Stimulated activated CD4-positive, alpha-beta T cell treated with anti-CD3 and anti-CD28 coated beads, Interleukin-12 subunit alpha, Interleukin-12 subunit beta, amount 100 ng/mL, for 4 hours (primary cell): ENCODE measurements at places on chromosomes 6 and 20.

GRCh38 chr20:2778602-2779321 is 21.7 kb downstream of the CPXM1 start:
- DNase-seq = no peak

DNA sequence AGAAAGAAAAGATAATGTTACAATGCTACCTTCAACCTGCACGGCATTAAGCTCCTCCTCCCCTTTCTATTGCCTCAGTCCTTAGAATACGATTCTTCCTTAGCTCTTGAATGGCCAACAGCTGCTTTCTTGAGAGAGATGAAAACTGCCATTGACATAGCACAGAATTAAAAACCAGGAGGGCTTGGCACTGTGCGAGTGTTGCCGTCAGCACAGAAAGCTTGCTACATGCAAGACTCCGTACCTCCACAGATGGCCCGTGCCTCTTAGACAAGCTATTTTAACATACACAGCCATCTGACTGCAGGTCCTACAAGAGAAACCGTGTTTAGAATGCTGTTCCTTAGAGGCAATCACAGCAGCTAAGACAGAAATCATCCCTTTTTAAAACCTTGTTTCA is 51.7 kb downstream of the ALDH5A1 start:
- no peak for DNase-seq

DNA sequence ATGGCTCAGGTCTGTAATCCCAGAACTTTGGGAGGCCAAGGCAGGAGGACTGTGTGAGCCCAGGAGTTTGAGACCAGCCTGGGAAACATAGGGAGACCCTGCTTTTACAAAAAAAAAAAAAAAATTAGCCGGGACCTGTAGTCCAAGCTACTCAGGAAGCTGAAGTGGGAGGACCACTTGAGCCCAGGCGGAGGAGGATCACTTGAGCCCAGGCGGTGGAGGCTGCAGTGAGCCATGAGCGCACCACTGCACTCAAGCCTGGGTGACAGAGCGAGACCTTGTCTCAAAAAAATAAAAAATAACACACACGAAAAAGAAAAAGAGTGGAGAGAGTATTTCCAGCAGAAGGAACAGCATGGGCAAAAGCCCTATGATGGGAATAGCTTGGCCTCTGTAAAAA is 2.0 kb downstream of the TTLL9 start:
- DNase-seq = no peak

- no peak for DNase-seq
Measured at GRCh38 chr20:22776369-22776768, 192.0 kb upstream of the FOXA2 start.

DNA sequence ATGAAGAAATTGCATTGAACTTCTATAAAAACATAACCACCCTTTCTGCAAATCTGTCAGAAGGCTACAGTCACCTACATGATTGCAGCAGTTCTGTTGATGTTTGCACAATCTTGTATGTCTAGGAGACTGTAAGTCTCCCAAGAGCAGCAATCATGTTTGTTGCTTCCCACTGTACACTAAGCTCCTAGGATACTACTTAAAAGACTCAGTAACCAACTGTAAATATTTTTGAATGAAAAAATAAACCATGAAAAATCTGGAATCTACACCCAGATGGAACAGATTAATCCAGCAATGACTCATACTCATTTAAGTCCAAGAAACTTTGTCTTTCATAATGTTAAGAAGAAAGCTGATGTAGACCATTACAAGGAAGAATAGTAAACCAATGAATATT is 168.5 kb upstream of the ATXN1 start:
- DNase-seq = no peak

GRCh38 chr6:10567256-10568026 is 46.3 kb downstream of the GCNT2 start:
- DNase-seq = no peak

- no peak for DNase-seq
Measured at GRCh38 chr6:133710826-133711225, 178.1 kb upstream of the TCF21 start.

GRCh38 chr20:18276821-18277220 is 11.5 kb upstream of the ZNF133 start:
- peak; percentile 33 for DNase-seq

DNA sequence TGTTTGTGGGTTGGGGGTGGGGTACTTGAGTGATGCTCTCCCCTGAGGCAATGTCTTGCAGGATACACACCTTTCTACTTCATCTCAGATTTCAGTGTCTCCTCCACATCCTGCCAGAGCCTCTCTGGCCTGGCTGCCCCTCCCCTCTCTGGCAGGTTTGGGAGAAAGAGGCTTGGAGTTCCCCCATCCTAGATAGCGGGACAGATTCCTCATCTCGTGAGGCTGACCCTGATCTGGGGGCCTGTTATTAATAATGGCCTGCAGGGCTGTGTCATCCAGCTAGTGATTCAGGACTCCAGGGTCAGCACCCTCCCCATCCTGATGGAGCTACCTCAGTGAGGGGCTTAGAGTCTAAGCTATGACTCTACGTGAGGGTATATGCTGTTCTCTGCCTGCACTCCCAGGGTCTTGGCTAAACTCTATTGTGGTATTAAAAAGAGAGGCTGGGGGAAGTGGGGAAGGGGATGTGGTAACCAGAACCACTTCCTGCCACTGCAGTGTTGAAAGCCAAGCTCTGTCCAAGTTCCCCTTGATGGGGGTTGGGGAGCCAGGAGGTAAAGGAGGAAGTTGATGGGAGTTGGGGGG is 3.7 kb upstream of the MMP9 start:
- no peak for DNase-seq

DNA sequence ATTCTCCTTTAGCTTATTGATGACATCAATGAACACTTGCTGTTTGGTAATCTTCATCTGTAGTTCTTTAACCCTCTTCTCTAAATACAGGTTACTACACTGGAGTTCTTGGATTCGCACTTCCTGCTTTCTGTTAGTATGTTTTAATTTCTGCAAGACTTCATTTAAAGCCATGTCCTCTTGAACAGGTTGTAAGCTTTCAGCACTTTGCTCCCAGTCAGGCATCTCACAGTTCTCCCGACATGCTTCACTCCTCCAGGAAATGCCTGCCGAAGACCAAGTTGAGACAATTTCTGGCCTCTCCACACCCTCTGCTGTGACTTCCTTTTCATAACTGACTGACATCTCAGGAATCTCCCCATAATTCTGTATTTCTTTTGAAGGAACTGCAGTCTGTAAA is 15.8 kb downstream of the CAGE1 start:
- no peak for DNase-seq

DNA sequence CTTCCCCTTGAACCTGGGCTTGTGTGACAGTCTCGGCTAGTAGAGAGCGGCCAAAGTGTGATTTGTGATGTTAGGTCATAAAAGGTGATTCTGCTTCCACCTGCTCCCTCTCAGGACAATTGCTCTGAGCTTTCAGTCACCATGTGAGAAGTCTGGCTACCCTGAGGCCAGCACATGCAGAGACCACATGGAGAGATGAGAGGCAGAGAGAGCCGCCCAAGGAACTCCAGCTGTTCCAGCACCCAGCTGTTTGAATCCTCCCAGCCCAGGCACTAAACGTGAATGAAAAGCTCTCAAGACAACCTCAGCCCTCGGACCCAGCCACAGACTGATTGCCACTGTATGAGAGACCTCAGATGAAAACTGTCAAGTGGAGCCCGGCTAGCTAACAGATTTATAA is 143.4 kb upstream of the EEF1E1 start:
- no peak for DNase-seq

DNA sequence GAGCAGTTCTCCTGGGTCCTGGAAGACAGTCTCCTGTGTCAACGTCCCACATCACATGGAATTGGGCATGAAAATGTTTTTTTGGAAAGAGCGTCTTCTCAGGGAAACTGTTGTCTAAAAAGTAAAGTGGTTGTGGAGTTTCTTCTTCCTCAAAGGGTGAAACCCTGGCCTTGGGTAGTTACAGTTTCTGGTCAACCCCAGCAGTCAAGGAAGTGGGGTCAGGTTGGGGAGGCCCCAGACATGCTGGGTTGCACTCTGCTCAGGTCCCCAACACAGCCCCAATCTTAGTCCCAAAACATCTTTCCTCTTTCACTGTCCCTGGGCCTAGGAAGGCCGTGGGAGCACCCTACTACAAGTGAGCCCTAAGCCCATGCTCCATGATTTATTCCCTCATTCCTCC is 996 bp upstream of the NFKBIE start:
- DNase-seq = no peak

DNA sequence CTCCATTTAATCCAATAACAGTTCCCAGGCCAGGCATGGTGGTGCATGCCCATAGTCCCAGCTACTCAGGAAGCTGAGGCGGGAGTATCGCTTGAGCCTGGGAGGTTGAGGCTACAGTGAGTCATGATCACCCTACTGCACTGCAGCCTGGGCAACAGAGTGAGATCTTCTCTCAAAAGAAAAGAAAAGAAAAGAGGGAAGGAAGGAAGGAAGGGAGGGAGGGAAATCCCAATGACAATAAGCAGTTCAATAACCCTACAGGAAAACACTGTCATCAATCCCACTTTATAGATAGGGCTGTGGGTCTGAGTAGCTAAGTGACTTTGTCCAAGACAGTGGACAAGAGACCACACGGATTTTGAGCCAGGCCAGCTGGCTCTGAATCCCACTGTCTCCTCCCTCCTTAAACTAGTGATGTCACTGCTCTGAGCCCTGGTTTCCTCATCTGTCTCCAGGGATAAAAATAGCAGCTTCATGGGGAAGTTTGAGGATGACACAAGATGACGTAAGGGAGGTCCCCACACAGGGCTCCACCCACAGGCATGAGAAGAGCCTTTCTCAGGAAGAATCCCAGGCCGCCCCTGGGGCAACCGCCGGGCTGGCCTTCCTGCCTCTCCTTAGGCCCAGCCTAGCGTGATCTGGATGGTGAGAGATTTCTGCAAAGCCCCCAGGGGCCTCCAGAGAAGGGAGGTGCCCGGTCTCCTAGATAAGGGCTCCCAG is 7.2 kb upstream of the TRIB3 start:
- no peak for DNase-seq

GRCh38 chr6:13284646-13285045 is 43.7 kb downstream of the TBC1D7 start:
- no peak for DNase-seq

- DNase-seq = no peak
Measured at GRCh38 chr6:161489626-161490306, 215.9 kb upstream of the AGPAT4 start.

GRCh38 chr6:122289762-122290539 is 109.5 kb upstream of the HSF2 start:
- DNase-seq = no peak

DNA sequence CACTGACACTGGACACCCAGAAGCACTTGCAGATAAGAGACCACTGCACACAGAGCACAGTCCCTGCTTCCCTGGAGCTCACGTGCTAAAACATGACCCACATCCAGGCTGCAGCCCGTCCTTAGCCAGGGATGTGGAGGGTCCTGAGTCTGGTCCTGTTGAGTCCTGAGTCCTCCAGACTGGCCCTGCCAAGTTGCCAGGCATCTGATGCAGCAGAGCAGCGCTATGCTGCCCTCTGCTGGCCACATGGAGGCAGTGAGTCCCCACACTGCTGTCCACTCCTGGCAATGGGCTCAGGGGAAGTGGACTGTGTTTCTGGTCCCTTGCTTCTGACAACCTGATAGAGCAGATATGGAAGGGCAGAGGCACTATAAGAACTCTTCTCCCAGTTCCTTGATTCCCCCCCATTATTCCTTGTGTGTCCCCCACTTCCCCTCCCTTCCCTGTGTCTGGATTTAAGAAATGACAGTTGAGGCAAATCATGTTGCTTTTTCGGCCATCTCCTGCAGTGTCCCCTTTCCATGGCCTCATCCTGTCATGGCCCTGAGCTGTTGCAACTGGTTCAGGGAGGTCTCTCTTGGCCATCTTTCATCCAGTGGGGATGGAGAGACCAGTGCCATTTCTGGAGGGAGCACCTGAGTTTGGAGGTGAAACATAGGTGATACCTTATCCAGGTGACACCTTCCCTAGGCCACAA is 86.0 kb downstream of the DHX35 start:
- peak; percentile 65 for DNase-seq

- no peak for DNase-seq
Measured at GRCh38 chr6:125302840-125303511, 1.2 kb upstream of the HDDC2 start.

GRCh38 chr20:36306553-36307411 is 643 bp downstream of the DLGAP4 start:
- no peak for DNase-seq

DNA sequence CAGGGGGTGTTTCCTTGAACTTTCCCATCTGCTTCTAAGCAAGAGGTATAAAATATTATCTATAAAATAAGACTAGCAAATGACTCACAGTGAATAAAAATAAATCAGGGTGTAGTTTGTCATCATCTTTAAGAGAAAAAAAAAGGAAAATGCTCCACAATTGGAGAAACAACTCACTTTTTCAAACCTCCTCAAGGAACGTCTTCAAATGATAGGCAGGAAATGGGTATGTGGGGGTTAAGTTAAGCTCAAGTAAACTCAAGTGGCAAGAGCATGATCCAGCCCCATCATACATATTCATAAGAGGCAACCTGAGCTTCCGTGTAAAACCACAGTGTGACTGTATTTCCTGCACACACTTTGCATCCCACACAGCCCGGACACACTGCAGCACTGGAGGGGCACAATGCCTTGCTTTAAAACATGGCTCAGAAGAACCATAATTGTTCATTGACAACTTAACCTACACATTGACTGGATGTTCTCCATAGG is 58.5 kb upstream of the CEP85L start:
- DNase-seq = peak; percentile 49

- DNase-seq = no peak
Measured at GRCh38 chr20:15236812-15237211, 899.4 kb upstream of the FLRT3 start.

DNA sequence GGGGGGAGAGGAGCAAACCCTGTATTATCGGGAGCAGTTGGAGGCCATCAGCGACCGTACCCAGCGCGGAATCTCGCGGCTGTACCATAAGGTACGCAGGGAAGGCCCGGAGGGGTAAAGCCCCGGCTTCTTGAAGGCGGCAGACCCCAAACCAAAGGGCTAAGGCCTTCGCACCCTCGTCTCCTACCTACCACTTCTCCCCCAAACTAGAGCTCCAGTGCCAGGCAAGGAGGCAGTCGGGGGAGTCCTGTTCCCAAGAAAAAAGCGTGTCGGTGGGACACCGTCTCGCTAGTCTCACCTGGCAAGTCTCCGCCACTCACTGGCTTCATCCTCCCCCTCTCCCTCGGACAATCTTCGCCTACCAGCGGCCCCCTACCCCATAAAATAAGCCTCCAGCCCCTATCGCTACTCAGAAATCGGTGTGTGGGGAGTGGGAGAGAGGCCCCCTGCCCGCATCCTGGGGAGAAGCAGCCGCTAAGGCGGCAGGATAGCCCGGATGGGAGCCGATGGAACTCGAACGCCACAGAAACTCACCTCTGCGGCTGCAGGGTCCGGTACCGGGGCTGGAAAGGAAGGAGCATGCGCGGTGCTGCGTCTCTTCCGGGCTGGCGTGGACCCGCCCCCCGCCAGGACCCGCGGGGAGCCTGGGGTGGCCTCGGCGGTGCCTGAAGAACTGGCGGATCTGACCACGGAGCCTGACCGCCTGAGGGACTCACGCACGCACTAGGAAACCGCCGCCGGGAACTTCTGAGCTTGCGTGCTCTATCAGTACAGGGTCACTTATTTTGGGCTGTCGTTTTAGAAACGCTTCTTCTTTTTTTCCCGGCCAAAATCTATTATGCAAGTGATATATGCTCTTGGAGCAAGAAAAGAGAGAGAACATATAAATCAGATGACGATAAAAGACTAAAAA is at the start of gene RPS10:
Gene RPS10, minus strand, starts transcription at position 572 of the 913 bp plus-strand sequence. CDS start 848 bp downstream, outside the sequence.
- DNase-seq = peak; percentile 94
